ENCODE measurements at places on chromosomes 3 and 15.

GRCh38 chr3:81198216-81198615 lies 563.2 kb downstream of the GBE1 start:
- no peak for DNase-seq

GRCh38 chr15:52464040-52464439 lies 64.6 kb downstream of the MYO5A start:
- DNase-seq, result no peak

GRCh38 chr3:149188494-149188893 lies 33.1 kb downstream of the CP start:
- no peak for DNase-seq

DNA sequence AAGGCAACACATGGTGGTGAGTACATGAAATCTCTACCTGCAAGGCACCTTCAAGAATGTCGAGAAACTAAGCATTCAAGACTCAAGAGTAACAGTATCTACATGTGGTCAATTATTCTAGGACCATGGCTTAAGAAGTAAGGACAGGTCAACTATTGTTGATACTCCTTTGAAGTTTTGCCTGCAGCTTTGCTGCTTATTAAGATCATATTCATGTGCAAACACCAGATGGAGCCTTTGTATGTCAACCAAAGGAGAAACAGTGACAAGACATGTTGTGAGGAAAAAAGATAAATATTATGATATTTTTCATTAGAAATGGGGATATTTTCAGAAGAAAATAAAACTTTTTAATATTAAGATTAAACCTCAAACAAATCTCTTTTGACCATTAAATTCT lies 52.3 kb upstream of the FGF7 start:
- DNase-seq, result no peak

DNA sequence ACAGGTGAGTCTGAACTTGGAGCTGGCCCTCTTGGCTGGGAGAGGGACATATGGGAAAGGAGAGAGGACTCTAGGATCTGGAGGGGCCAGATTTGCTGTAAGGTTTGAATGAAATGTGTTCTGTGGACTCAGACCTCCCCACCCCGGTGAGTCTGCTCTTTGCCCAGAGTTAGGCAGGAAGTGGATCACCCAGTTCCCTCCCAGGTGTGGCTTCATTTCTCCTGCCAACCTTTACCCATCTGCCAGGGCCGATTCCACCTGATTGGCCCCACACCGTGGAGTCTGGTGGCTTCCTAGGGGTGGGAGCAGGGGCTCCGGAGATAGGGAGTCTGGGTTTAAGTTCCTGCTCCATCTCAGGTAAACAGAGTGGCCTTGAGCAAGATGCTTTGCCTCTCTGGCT lies 25.5 kb downstream of the CD276 start:
- DNase-seq, result no peak

GRCh38 chr3:177676148-177676547 lies 478.9 kb upstream of the TBL1XR1 start:
- no peak for DNase-seq

- no peak for DNase-seq
These were observed 178.2 kb downstream of the OR4M2 start for GRCh38 chr15:22258398-22259150.

DNA sequence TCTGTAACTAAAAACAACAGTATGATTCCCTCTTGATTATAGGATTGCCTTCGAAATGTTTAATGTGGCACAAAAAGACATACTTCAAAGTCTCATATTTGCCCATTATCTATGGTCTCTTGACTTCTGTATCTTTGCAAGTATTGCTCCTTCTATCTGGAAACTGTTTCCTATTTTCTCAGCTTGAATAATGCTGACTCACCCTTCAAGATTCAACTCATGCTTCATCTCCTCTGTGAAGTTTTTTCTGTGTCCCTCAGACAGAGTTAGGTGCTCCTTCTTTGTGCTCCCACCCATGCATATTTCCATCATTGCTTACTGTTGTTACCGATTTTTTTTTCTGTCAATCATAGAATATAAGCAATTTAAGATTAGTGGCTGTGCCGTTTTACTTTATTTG lies 192.8 kb upstream of the ROBO1 start:
- DNase-seq, result no peak

DNA sequence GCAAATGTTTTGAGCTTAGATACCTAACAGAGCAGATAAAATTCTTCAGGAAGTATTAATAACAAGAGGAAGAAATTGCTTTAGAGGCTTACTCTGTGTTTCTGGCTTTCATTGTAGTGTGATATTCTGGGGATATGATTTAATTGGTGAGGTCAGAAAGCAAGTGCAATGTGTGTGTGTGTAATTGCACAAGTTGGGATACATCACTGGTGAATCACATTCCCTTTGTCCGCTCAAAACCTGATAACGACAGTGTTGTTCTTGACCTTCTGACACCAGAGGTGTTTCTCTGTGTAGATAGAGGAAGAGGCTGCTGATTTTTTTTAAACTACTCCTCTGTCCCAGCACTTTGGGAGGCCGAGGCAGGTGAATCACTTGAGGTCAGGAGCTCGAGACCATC lies 161.1 kb downstream of the CACNA2D3 start:
- no peak for DNase-seq

DNA sequence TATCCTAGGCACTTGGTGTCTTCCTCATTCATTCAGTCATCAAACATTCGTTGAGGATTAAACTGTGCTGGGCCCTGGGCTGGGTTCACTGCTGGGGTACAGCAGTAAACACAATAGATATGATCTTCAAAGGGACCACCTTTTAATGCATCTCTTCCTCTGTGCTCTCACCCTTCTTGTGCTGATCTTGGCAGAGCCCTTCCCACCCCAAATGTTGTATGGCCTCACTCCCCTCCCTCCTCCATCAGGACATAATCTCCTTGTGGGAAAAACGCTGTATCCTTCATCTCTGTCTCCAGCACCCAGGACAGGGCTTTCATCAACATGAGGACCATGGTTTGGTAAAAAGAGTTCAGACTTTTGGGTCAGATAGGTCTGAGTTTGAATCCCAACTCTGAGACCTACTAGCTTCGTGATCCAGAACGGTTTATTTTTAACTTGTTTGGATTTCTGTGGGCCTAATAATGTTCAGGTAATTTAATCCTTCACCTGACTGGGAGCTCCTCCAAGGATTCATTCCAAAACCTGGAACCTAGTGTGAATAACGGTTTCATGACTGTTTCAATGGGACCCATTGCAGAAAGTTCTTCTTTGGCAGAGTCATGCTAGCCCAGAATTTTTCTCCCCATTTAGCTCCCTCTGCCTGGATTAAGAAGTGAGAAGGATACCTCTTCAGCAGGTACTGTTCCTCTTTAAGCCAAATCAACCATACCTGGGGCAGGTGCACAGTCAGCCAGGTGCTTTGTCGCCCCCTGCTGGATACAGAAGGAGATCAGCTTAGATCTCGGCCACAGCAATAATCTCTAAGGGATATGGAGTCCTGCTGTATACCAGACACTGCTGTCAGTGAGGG lies 5.2 kb upstream of the WNT7A start:
- peak; percentile 13 for DNase-seq

Data from femur (tissue), 1 donor.